ENCODE measurements at places on chromosomes 2 and 18.
A peak's percentile ranks its signal among the peaks of the same experiment; 100 is the strongest.

- DNase-seq = no peak
Observed at GRCh38 chr2:191308026-191308425, 62.8 kb downstream of the MYO1B start.

DNA sequence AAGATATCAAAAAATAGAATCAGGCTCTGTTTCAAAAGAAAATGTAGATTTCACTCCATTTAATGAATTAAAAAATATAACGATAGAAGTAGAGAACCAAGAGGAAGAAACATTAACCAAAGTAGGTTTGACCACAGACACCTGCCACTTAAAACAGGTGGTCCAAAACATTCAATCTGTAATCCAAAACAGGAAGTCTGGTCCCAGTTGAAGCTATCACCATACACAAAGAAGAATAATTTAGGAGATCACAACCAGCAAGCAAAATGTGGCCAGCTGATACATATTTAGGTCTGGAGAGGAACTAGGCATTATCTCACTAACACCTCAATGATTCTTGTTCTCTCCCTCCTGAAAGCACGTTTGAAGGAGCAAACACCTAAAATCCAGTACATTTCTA, 73.1 kb downstream of the FTCDNL1 start:
- DNase-seq = no peak

GRCh38 chr2:187547353-187547979, 6.8 kb downstream of the TFPI start:
- DNase-seq = peak; percentile 28

- DNase-seq = no peak
Observed at GRCh38 chr2:163594497-163594896, 141.3 kb downstream of the FIGN start.

GRCh38 chr2:136116813-136117390, 1.0 kb downstream of the CXCR4 start:
- DNase-seq = peak; percentile 44

DNA sequence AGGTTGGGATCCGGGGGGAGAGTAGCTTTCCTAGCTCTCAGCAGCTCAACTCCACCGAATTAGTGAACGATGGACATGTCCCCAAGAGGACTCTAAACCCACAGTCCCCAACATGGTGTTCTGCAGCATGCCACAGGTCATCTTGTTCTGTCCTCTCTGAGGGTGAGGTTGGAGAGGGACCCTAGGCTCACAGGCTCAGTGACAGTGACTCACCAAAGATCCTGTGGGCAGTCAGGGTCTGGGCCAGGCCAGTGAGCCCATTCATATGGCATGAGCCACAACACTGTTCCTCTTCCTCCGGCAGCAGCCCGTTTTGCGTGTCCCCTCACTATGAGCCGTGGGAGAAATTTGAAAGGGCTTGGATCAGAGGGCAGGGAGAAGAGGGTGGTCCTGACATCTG, 2.8 kb upstream of the SLC20A1 start:
- DNase-seq = no peak

GRCh38 chr2:143698888-143699570, 569.8 kb downstream of the ARHGAP15 start:
- no peak for DNase-seq

GRCh38 chr2:74327199-74327598, 16.0 kb downstream of the SLC4A5 start:
- no peak for DNase-seq

DNA sequence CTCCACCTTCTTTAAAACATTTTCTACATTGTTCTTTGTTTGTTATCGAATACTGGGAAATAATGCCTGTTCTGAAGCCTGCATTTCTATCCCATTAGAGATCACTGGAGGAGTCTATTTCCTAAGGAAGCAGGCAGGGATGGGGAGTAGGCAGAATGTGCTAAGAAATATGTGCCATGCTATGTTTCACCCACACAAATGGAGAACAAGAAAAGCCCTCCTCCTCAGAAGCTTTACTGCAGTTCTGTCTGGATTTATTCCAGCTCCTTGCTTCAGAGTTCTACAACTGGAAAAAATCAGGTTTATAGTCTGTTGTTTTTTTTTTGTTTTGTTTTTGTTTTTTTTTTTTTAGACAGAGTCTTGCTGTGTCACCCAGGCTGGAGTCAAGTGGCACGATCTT, 825.1 kb downstream of the SLC4A3 start:
- DNase-seq = no peak

DNA sequence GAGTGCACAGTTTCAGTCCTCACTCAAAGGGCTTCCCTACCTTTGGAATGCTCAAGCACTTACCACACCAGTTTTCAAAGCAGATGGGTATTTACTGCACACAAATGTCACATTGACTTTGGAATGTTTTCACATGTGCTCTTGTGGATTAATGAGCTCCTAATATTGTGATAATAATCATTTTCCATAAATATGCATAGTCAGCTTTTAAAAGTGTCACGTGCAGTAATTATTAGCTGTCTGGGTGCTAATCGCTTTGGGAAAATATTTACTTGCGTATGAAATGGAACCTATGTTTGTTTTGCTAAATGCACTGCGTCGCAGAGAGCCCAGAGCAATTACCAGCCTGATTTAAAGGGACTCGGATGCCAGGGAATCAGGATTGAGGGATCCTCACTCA, 229.3 kb downstream of the SMAD2 start:
- DNase-seq = no peak

All from left ventricle myocardium inferior (tissue), 1 donor.